ENCODE measurements at places on chromosomes 7 and 10.

DNA sequence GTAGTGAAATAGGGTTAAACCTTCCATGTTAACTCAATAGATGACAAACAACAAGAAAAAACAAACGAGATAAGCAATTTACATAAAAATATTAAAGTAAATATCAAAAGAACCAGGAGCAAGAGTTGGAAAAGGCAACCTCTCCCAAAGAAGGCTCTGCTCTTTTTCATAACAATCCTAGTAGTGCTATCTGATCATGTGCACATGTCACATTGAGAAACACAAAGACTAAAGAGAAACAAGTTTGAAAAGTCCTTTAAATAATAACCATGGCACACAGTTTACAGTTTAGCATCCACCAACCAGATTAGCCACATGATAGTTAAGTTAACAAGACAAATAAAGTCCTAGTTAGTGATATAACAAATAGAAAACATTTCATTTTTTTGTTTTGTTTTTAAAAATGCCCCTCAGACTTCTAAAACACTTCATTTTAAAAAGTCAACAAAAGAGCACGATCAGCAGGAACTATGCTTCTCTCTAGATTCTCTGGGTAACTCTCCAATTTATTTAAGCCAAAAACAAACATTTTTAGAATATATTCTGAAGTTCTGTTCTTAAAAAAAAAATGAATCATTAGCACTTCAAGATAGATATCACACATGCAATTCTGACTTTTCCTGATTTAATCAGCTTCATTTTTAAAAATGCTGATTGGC lies 110.4 kb downstream of the PARD3 start:
- DNase-seq: no peak

GRCh38 chr10:50919010-50919409 lies 33.6 kb upstream of the A1CF start:
- no peak for DNase-seq

- peak; percentile 49 for DNase-seq
Observed at GRCh38 chr7:1028775-1029636, 15.3 kb upstream of the GPR146 start.

GRCh38 chr10:110783509-110784107 lies 88.1 kb upstream of the PDCD4 start:
- peak; percentile 55 for DNase-seq

DNA sequence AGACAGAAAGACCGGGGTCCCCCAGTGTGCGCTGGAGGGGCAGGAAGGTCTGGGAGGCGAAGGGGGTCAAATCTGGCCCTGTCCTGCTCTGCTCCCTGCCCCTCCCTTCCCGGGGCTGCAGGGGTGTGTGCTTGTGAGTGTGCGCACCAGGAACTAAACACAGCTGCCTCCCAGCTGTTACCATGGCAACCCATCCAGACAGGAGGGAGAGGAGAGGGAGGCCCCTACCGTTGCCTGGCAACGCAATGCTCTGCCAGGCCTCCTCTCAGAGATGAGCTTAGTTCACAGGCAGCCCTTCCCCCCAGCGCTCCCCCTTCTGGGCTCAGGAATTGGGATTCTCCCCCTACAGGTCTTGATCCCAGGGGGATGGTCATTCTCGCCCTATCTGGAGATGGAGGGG lies 6.1 kb downstream of the NYAP1 start:
- DNase-seq: no peak

DNA sequence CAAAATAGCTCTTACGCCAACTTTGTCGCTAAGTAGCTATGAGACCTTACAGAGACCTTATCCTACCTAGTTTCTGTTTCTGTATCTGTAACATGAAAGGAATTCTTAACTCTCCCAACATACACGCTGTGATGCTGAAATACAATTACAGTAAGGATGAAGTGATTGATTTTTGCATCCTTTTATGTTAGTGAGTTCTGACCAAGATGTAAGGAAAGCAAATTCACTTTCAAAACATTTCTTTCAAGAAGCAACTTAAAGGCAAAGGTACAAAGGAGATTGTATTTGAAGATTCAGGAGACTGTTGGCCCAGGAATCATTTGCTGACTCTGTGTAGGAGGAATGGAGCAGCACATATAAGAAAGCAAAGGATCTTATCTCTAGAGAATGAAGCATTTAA lies 7.1 kb upstream of the ANK3 start:
- no peak for DNase-seq

- no peak for DNase-seq
Observed at GRCh38 chr7:95338832-95339231, 14.5 kb upstream of the PON1 start.
